ENCODE measurements at places on chromosomes 5 and 9. TPM values are rescaled to one million over a fixed set of nuclear protein-coding genes. Genes with fewer than 3 reads are reported as not detected.

TMEM232 gene
- total RNA-seq, result 0.79 TPM

COL5A1 gene
- 659 TPM for total RNA-seq

SIT1 gene
- 0.07 TPM for total RNA-seq

SLC25A2 gene
- total RNA-seq, result 0.26 TPM

ANKRD31 gene
- under 0.01 TPM for total RNA-seq

TLR4 gene
- 35.8 TPM for total RNA-seq

ARHGEF28 gene
- 6.1 TPM for total RNA-seq

SDHA gene
- total RNA-seq, result 119 TPM

CACFD1 gene
- 10.9 TPM for total RNA-seq

BHMT2 gene
- total RNA-seq, result 6.4 TPM

IGIP gene
- 24.0 TPM for total RNA-seq

SPINK5 gene
- total RNA-seq, result not detected

DNAH5 gene
- total RNA-seq, result 0.20 TPM

CDH6 gene
- 91.5 TPM for total RNA-seq

SPACA9 gene
- total RNA-seq, result 4.0 TPM

IL5 gene
- not detected for total RNA-seq

UBE2QL1 gene
- 0.03 TPM for total RNA-seq

SPINK7 gene
- total RNA-seq, result not detected

SPATA31C1 gene
- total RNA-seq, result not detected

MTMR12 gene
- total RNA-seq, result 18.0 TPM

PCSK1 gene
- total RNA-seq, result 0.30 TPM

TAF11L5 gene
- total RNA-seq, result not detected

FCN1 gene
- total RNA-seq, result not detected

DEPDC1B gene
- total RNA-seq, result 0.63 TPM

TAS2R1 gene
- total RNA-seq, result not detected

CDC25C gene
- total RNA-seq, result 0.69 TPM

WDR38 gene
- total RNA-seq, result not detected

ARSI gene
- total RNA-seq, result 10.2 TPM

ZFP2 gene
- total RNA-seq, result 0.69 TPM

LTC4S gene
- 2.3 TPM for total RNA-seq

NMUR2 gene
- total RNA-seq, result not detected

PTBP3 gene
- 25.3 TPM for total RNA-seq

GFPT2 gene
- 12.2 TPM for total RNA-seq

EPB41L4A gene
- total RNA-seq, result 7.3 TPM

OLFM1 gene
- 0.76 TPM for total RNA-seq

ZFR gene
- total RNA-seq, result 81.3 TPM

NRARP gene
- 0.20 TPM for total RNA-seq

ADRB2 gene
- 1.2 TPM for total RNA-seq

ZNF483 gene
- 1.6 TPM for total RNA-seq

RASGEF1C gene
- total RNA-seq, result not detected

LYRM7 gene
- 12.1 TPM for total RNA-seq

SMIM32 gene
- total RNA-seq, result 0.07 TPM

BRINP1 gene
- 8.9 TPM for total RNA-seq

AOPEP gene
- 84.2 TPM for total RNA-seq

SPINK4 gene
- 0.91 TPM for total RNA-seq

Measured in smooth muscle cell of the pulmonary artery (primary cell).